ENCODE measurements at places on chromosomes 5 and 9. TPM values are rescaled to one million over a fixed set of nuclear protein-coding genes. Genes with fewer than 3 reads are reported as not detected.

Gene ZCCHC7
- 22.1 TPM for total RNA-seq

Gene HACD4
- total RNA-seq, result 0.49 TPM

Gene SPATA31E1
- total RNA-seq, result not detected

Gene CSF1R
- 6.4 TPM for total RNA-seq

Gene INSL6
- total RNA-seq, result not detected

Gene ANXA2R
- total RNA-seq, result 0.49 TPM

Gene IRGM
- not detected for total RNA-seq

Gene P4HA2
- 8.9 TPM for total RNA-seq

Gene EXOSC3
- 57.5 TPM for total RNA-seq

Gene OR13J1
- total RNA-seq, result not detected

Gene ACSL6
- 30.0 TPM for total RNA-seq

Gene ERGIC1
- 31.2 TPM for total RNA-seq

Gene FAM221B
- not detected for total RNA-seq

Gene CAAP1
- total RNA-seq, result 10.6 TPM

Gene C5orf63
- 3.4 TPM for total RNA-seq

Gene AJM1
- total RNA-seq, result 2.5 TPM

Gene AQP7
- total RNA-seq, result not detected

Gene DDX4
- total RNA-seq, result under 0.01 TPM

Gene PCDHA3
- total RNA-seq, result 13.0 TPM

Gene ZBTB6
- total RNA-seq, result 59.7 TPM

Gene BHMT
- total RNA-seq, result 0.25 TPM

Gene OLFML2A
- total RNA-seq, result 3.2 TPM

Gene ADAMTS12
- 2.0 TPM for total RNA-seq

Gene LCN12
- total RNA-seq, result 0.74 TPM

Gene ANGPTL2
- 3.7 TPM for total RNA-seq

Gene COL5A1
- 4.9 TPM for total RNA-seq

Gene NDUFB6
- 27.0 TPM for total RNA-seq

Gene NDUFS4
- 67.1 TPM for total RNA-seq

Gene TMEM250
- 16.5 TPM for total RNA-seq

Gene GARIN3
- total RNA-seq, result not detected

Gene NKD2
- total RNA-seq, result 3.2 TPM

Gene FBP2
- not detected for total RNA-seq

Gene FOXD4L3
- not detected for total RNA-seq

Gene MEIKIN
- not detected for total RNA-seq

Gene HAVCR1
- total RNA-seq, result 0.25 TPM

Gene IFNA2
- not detected for total RNA-seq

Gene TRPM3
- total RNA-seq, result 22.1 TPM

Gene ATP10B
- total RNA-seq, result 3.9 TPM

Gene GRIA1
- 184 TPM for total RNA-seq

Gene MCIDAS
- total RNA-seq, result not detected

Gene MED7
- 26.1 TPM for total RNA-seq

Gene IL9
- total RNA-seq, result not detected

Gene NXNL2
- 0.49 TPM for total RNA-seq

Gene SIT1
- total RNA-seq, result not detected

Gene PRDM9
- not detected for total RNA-seq

Gene TIMD4
- total RNA-seq, result not detected

Gene IL5
- not detected for total RNA-seq

All from temporal lobe (tissue), 4 donors.